ENCODE measurements at places on chromosomes 2 and 18. TPM values are rescaled to one million over a fixed set of nuclear protein-coding genes. Genes with fewer than 3 reads are reported as not detected.

Gene GKN1
- total RNA-seq, result not detected

Gene PTPRN
- 5.2 TPM for total RNA-seq

Gene GKN2
- not detected for total RNA-seq

Gene TTL
- 44.7 TPM for total RNA-seq

Gene GALR1
- total RNA-seq, result not detected

Gene ADD2
- total RNA-seq, result not detected

Gene IRS1
- total RNA-seq, result 21.1 TPM

Gene LRRC30
- total RNA-seq, result not detected

Gene LBX2
- total RNA-seq, result 0.18 TPM

Gene IL36RN
- not detected for total RNA-seq

Gene TUBA4B
- not detected for total RNA-seq

Gene FTCDNL1
- 0.18 TPM for total RNA-seq

Gene CXCR4
- total RNA-seq, result not detected

Gene C2orf66
- total RNA-seq, result not detected

Gene INPP5D
- under 0.01 TPM for total RNA-seq

Gene REG1B
- not detected for total RNA-seq

Gene RGPD4
- total RNA-seq, result not detected

Gene PROKR1
- not detected for total RNA-seq

Gene SERPINB11
- total RNA-seq, result not detected

Gene TMEM163
- not detected for total RNA-seq

Gene GNLY
- not detected for total RNA-seq
